ENCODE measurements at places on chromosomes 2 and 18.

DNA sequence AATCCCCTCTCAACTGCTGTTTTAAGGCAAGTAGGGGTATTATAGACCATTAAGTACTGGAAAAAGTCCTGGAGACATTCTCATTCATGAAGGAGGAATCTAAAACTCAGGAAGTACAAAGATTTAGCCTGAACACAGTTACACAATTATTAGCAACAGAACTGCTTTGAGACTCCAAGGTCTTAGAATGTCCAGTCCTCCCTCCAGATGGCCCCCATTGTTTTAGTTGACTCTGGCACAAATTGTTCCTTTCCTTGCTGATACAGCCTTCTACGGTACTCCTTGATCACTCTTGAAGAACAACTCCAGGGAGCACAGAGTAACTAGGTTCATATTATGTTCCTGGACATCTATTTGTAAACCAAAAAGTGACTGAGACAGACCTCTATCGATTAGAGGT lies 210.1 kb upstream of the RND3 start:
- no peak for DNase-seq

DNA sequence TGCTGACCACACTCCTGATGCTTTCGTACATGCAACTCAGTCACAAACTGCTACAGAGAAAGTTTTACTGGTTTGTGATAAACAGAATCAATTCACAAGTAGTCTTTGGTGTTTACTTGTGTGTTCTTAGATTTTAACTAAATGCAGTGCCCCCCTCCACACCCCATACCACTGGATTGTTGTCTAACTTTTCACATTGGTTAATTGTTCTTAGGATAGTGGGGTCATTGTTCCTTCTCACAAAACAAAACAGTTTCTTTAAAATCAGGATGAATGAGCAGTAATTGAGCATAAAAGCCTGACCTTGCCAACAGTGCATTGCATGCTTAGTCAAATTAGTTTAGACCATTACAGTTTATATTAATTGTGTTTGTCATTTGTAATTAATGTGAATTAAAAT lies 14.1 kb upstream of the PNPT1 start:
- no peak for DNase-seq

DNA sequence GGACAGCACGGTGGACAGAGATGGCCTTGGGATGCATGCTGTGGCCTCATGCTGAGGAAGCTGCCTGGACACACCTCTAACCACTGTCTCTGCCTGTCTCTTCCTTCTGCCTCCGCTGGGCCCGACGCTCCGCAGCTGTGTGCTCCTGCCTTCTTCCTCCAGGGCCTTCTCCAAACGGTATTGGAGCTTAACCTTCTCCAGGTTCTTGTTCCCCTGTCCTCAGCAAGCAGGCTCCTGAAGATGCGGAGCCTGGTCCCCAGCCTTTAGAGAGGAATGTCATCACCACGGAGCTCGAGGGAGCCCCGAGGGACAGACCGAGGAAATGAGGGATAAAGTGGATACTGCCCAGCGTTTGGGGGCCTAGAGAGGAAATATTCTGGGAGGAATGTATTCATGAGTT lies 155.1 kb downstream of the DYSF start:
- no peak for DNase-seq

- DNase-seq: no peak
Measured at GRCh38 chr2:102086150-102086872, 56.2 kb upstream of the IL1R1 start.

GRCh38 chr2:240216167-240216566 lies 75.7 kb upstream of the OTOS start:
- DNase-seq: no peak

GRCh38 chr2:86417961-86418360 lies 23.2 kb upstream of the KDM3A start:
- DNase-seq: no peak

DNA sequence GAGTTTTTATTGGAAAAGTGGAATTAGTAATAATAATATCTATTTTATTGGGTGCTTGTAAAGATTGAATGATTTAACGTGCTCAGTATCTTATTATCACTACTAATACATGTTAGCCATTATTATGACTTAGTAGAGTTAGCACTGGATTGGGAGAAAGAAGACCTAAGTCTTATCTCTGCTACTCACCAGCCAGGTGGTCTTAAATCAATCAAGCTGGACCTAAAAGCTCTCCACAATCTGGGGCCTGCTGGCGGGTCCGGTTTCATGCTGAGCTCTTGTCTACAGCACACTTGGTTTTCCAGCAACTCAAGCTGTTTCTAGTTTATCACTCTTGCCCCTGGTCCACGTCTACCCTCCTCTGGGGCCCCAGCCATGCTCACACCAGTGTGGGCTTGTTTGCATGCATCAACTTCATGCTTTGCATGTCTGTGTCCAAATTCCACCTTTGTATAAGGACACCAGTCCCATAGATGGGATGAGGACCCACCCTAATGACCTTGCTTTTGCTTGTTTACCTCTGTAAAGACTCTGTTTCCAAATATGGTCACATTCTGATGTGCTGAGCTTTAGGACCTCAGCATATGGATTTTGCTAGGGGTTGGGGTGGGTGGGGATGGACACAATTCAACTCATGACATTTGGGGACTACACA lies 363.1 kb downstream of the LPIN1 start:
- no peak for DNase-seq

- DNase-seq: no peak
Measured at GRCh38 chr2:216410550-216410949, 1.7 kb upstream of the SMARCAL1 start.

DNA sequence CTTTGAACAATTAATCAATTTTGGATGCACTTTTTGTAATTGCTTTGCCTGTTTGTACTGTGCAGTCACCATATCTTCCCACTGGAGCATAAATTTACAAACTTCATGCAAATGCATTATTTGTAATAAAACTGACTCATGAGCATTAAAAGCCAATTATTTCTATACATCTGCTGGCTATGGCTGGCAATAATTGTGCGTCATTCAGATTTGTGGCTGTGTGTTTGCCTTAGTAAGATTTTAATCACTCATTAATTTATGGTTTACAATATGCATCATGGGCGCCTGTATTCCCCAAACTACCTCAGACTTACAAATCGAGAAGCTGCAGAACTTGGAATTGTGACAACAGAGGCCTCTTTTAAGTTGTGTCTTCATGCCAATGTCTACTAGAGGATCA lies 132.4 kb upstream of the TRIB2 start:
- no peak for DNase-seq

DNA sequence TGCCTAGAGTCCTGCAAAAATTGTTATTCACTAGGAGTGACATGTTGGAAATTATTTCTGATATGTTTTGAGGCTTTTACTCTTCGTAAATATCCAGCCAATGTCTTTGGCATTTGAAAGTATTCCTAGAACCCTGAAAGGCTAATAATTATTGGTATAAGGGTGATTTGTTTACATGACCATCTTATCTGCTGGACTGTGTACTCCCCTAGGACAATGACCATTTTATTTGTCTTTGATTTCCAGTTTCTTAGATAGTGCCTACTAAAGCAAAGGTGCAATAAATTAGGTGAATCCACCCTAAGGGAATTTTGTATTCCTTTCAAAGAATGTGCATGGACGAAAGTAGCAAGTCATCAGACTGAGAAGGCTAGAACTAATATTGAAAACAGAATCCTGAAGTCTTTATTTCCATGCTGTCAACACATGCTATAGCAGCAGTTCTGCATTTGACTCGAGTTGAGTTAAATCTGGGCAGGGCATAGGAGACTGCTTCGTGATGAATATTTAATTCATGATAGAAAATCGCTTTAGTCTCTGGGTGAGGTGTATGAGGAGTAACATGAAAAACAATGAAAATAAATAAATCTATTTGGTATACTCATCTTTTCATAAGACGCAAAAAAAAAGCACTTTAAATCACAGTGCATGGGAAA lies 235.7 kb downstream of the GPD2 start:
- no peak for DNase-seq

DNA sequence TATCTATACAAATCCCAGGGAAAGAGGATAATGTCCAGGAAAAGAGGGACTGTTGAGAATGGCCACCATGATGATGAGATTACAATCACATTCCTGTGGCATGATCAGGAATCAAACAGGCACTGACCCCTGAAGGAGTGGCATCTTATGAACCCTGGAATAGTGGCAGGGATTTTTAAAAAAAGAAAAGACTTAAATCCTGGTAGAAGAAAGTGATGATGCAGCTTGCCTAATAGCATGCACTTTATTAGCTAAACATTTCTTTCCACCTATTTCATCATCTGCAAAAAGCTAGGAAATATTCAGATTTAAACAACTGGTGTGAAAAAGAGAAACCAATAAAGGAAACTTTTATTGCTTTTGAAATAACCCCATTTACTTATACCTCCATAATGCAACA lies 87.2 kb upstream of the FSHR start:
- DNase-seq: no peak

- no peak for DNase-seq
Measured at GRCh38 chr18:8911408-8912340, 190.8 kb upstream of the NDUFV2 start.

DNA sequence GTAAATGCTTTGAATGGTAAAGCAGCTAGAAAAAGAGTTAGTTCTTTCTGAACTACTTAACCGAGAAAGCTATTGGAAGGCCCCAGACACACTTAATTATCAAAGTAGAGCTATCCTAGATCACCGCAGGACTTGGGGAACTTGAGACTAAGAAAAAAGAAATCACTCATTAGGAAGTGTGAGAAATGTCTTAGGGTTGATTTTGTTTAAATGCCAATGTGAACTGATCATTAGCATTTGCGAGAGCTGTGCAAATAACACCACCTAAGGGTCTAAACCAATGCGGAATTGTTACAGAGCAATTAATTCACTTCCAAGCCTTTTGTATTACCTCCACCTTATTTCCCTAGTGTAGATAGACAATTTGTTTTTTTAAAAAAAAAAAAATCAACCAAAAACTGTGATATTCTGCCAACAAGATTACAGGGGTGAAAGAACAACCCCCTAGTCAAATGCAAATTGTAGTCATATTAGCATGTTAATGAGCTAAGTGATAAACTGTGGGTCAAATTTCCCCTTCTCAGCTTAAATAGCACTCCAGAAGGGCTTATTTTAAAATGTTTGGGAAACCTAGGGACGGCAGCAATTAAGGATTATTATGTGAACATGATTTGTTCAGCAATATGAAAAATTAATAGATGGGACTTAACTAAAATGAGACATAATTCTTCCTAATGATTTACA lies 246.2 kb upstream of the STON1 start:
- no peak for DNase-seq

DNA sequence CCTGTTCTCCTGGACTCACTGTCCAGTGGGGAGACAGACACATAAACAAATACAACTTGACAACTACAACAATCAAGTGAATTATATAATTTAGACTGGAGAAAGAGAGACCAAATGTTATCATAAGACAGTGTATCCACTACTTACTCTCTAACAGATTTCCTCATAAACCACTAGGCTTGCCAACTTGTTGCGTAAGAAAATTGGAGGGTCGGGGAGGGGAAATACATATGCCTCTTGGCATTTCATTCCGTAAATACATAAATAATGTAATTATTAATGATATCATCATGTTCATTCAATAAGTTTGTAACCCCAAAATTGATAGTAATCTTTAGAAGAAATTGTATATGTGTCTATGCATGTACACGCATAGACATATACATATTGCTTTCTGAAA lies 14.9 kb downstream of the RAB6D start:
- no peak for DNase-seq

DNA sequence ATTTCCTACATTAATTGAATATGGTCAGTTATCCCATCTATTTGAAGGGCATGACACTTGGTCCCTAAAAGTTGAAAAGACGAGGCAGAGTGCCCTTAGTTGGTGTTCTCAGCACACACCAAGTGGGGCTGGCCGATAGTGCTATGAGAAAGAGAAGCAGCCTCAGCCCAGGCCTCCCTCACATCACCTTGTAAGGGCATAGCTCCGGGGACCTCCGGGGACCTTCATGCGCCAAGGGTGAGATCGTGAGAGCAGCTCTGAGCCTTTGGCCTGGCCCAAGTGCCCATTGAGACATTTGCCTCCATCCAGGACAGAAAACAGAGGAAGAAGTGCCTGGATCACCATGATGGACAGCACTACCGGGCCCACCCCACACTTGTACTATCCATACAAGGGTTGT lies 244.3 kb upstream of the COPS8 start:
- no peak for DNase-seq

- DNase-seq: no peak
Measured at GRCh38 chr2:199950396-199950795, 4.9 kb downstream of the TYW5 start.

DNA sequence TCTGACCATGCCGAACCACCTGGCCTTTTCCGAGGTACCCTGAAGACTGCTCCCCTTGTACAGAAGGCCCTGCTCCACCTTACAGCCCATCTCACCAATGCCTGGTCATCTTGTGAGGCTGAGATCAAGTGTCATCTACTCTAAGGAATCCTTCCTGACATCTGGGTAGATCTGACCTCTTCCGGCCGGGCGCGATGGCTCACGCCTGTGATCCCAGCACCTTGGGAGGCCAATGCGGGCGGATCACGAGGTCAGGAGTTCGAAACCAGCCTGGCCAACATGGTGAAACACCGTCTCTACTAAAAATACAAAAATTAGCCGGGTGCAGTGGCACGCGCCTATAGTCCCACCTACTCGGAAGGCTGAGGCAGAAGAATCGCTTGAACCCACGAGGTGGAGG lies 2.1 kb upstream of the RIOK3 start:
- no peak for DNase-seq

DNA sequence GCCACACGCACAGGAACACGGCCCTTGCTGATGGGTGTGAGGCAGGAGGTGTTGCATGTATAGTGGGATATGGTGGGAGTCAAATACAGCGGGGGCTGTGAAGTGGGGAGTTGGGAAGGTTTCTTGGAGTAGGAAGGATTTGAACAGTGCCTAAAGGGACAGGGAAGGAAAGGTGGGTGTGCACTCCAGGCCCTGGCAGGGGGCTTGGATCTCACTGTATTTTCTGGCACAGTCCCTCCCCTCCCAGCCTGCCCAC lies 6.9 kb downstream of the RAB31 start:
- no peak for DNase-seq

DNA sequence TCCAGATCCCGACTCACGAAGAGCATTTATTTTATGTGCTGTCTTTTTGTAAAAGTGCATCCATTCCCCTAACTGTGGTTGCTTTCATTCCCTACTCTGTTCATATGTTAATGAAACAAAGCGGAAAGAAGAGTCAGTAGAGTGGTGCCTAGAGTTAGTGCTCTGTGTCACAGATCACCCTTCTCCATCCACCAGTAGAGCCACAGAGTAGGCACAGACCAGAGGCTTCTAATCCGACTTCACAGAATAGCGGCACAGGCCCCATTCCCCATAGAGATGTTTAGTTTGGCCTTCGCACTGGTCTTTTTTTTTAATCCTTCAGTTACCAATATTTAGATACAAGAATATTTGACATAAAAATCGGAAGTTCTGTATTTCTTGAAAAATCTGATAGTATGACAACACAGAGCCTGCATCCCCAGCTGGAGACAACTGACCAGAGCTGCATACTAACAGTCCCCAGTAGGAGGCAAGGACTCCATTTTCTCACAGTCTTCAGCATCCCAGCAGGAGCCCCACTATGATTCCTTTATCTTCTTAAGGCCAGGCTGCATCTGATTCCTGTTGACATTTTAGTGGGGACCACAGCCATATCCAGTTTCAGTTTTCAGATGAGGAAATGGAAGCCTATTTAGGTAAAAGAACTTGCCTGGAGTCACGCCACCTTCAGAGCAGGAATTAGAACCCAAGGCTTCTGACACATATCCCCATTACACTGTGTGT lies 7.0 kb downstream of the G6PC2 start:
- DNase-seq: no peak
